ENCODE measurements at places on chromosomes 1 and 21.

GRCh38 chr1:154371436-154371835 is 33.7 kb upstream of the IL6R start:
- no peak for DNase-seq

- DNase-seq = no peak
Measured at GRCh38 chr21:41369920-41370839, 8.4 kb downstream of the MX2 start.

DNA sequence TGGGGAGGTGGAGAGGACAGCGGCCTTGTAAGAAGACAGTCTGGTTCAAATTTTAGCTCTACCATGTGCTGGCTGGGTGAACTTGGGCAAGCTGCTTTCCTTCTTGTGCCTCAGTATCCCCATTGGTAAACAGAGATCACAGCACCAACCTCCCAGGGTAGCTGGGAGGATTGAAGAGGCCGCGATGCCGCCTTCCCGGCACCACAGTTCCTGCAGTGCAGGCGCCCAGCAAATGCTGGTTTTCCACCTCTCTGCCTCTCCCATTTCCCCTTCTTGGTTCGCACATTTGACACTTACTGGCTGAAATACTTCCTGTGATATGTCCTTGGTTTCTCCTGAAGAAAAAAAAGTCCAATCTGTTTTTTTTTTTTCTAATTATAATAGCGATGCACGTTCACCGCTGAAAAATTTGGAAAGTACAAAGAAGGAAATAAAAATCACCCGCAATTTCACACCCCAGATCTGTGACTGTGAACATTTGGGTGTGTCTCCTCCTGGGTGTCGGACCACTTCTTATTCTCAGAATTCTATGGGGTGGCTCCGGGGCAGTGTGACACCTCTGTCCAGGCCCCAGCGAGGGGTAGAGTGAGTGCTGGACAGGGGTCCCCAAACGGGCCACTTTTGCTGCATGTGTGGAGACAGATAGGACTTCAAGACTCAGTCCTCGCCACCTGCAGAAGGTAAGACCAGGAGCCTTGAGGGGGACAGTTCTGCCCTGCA is 73.1 kb downstream of the RUNX3 start:
- DNase-seq = no peak

- DNase-seq = peak; percentile 34
Measured at GRCh38 chr1:230972855-230973271, 5.8 kb downstream of the TTC13 start.

GRCh38 chr1:100038660-100039287 is 69.0 kb downstream of the SLC35A3 start:
- peak; percentile 63 for DNase-seq

DNA sequence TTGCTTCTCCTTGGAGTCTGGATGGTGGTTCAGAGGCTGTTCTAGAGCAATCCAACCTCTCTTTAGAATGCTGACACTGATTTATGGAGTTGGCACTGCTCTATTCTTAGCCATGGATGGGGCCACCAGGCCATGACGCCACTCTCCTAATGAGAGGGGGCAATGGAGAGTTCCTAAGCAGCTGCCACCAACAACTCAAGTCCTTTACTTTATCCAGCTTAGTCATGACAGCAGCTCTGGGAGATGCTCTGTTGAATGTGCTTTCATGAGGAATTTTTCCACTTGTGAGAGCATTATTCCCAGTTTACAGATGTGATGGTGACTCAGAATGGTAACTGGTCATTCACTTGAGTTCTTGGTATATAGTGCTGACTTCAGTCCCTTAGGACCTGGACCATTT is 366.3 kb downstream of the HHAT start:
- no peak for DNase-seq

DNA sequence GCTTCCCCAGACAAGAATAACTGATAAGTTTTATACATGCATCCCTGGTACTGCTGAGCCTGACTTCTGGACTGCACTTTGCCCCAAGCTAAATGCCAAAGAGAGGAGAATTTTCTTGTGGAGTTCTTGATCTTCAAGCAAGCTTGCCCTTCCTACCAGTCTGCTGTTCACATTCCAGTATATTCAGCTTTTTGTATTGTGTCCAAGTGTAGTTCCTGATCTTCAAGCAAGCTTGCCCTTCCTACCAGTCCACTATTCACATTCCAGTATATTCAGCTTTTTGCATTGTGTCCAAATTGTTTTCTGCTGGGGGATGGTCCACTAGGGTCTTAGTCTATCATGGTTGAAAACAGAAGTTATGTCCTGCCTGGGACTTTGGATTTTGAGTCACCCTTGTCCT is 894 bp upstream of the TSEN15 start:
- DNase-seq = no peak

GRCh38 chr1:60213253-60213652 is 139.7 kb upstream of the C1orf87 start:
- no peak for DNase-seq

- no peak for DNase-seq
Measured at GRCh38 chr1:19448491-19449439, 36.6 kb downstream of the CAPZB start.

DNA sequence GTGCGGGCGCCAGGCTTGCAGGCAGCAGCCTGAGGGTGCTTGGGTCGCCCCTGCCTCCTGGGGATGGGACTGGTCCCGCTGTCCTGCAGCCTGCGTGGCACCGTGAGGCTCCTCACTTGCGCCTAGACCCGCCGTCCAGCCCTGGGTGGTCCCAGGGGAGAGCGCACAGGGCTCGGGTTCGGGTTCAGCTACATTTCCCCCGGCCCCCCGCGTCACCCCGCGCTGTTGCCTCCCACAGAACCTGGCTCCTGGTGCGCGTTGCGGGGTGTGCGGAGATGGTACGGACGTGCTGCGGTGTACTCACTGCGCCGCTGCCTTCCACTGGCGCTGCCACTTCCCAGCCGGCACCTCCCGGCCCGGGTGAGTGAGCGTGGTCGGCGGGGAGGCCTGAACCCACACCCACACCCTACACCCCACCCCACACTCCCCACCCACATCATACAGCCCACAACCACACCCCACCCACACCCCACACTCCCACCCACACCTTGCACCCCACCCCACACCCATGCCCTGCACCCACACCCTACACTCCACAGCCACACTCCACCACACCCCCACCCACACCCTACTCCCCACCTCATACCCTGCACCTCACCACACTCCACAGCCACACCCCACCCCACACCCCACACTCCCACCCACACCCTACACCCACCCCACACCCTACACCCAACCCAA is 6.2 kb upstream of the PFKL start:
- DNase-seq = peak; percentile 66

DNA sequence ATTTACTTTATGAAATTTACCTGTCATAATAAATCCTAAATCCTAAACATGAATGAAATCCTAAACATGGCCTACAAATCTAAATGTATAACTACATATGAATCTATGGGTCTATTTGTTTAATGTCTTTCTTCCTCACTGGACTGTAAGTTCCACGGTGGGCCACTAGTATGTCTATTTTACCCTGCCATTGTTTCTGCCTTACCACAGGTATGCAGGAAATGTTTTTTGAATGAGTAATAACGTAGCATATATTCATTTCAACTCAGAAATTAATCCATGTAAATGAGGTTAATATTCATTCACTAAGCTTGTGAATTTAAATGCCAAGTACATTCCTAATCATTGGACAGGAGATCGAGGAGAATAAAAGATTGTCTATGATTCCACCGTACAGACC is 35.3 kb downstream of the B3GALNT2 start:
- DNase-seq = no peak

DNA sequence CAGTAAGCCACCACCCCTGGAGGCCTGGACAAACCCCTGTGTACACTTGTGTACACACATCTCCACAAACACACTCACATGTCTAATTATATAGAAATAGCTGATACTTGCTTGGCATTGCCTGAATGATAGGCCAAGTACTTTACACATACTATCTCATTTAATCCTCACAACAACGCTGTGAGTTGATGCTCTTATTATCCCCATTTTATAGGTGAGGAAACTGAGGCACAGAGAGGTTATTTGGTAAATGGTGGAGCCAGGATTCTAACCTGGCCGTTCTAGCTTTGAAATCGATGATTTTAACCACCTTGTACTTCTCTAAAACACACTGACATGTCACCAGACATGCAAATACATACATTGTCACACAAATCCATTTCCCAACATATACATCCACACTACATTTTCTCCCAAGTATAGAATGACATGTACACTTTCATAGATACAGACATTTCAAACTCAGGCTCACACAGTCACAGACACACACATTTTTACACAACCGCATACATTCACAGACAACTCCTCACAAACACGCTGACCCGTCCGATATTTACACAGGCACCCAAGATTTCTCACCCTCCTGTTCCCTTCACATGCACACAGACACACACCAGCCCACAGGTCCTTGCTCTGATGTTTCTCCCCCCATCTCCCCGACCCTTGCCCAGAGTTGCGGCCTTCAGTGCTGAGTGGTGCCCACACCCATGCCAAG is 3.2 kb downstream of the ARHGEF19 start:
- DNase-seq = no peak

DNA sequence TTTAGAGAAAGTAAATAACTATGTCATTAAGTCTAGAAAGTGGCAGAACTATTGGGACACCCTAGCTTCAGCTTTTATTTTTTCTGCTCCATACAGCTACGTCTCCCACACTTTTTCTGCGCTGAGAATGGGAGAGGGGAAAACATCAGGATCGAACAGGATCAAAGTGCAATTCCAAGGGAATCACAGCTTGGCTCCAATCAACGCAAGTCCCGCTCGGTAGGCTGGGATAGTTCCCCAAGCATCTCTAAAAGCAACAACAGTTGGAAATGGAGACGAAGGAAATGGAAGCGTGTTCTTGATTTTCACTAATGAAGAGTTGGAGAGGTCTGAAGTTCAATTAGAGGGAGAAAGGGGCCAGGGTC is 536 bp downstream of the HMGCL start:
- no peak for DNase-seq

GRCh38 chr1:210200124-210200736 is 32.4 kb upstream of the SERTAD4 start:
- DNase-seq = no peak

DNA sequence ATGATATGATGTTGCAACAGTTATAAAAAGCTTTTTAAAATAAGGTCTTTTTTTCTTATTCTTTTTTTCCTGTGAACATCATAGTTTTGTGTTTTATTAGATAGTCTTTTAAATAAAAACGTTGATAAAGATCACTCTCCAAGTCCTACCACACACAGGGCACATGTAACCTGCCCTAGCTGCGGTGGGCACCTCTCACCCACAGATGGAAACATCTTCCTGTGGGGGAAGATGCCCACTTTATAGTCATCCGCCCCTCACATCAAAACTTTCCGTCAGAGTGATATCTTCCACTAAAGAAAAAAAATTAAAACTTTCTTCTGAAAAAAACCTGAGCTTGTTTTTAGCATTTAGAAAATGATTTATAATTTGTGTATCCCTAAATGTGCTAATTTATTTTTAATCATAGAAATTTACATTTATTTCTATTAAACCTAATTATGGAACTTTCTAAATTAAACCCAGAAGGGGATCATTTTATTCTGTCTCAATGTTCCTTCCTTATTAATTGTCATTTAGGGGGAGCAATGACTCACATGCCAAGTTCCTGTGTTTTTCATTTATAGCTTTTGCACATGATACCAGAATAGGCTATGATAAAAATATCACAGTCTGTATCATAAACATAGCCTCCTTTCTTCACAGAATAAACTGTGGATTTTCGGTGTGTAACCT is 24.7 kb downstream of the TNFRSF9 start:
- peak; percentile 59 for DNase-seq

GRCh38 chr1:211900441-211900840 is 69.9 kb upstream of the LPGAT1 start:
- no peak for DNase-seq

DNA sequence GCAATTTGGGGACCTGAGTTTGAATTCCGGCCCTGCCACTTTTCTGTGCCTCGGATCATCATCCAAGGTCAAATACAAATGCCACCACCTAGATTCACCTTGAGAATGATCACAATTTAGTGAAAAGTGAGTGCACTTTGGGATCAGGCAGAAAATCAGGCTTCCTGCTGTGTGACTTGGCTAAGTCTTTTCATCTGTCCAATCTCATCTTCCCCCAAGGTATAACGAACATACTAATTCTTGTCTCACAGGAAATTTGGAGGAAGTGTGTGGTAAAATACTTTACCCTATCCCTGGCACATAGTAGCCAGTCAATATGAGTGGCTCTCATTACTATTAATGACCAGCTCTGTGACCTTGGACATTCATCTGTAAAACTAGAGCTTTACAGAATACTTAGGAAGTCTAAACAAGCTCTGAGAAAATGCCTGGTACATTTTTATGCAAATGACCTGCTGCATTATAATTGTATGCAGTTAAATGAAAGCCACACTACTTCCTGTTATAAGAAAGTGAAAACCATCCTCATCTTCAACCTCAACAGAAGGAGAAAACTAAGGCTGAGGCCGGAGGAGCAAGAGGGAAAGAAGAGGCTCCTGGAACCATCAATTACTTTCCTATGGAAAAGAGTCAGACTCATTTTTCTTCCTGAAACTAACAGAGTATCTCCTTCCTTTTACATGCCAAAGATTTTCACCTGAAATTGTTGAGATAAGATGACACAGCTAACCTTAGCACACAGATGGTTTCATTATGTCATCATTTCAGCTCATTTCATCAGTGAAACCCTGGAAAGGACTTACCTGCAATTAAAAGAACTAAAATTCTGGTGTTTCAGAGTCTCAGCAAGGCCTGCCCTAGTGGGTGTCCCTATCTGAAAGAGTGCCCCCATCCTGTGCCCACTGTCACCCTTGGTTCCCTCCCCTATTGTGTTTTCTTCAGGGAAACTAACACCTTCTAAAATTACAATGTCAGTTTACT is 32.6 kb upstream of the RGS8 start:
- no peak for DNase-seq

DNA sequence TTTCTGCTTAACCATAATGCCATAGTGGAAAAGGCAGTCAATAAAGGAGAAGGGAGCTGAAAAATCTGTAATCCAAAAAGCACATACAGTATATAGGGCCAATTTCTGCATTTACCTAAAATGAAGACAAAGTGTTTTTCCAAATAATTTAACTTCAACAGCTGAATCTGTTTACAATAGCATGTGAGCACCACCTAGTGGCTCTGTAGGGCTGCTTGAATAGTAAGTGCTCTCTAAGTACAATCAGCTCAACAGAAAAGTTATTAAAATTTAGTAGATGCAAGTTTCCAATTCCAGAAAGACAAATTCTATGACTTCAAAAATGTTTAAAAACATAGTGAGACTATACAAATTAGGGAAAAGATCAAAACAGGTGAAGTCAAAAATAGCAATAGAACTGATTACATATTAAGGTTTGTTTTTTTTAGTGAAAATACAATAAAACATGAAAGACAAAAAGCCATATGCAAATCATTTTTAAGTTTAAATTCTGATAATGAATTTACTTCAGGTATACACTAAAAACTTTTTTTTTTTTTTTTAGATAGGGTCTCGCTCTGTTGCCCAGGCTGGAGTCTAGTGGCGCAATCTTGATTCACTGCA is 220.0 kb downstream of the SETD4 start:
- DNase-seq = peak; percentile 20

- DNase-seq = no peak
Measured at GRCh38 chr21:34619841-34620665, 5.1 kb upstream of the RCAN1 start.

- DNase-seq = no peak
Measured at GRCh38 chr1:36440646-36441045, 9.6 kb downstream of the OSCP1 start.
